ENCODE measurements at places on chromosomes 7 and 10.

- DNase-seq, result peak; percentile 89
Measured at GRCh38 chr10:71773221-71773971, at the start of gene VSIR. VSIR (minus strand) TSS chr10:71773520; CDS start chr10:71773439, 81 bp downstream.

GRCh38 chr10:77887631-77888355 lies 38.8 kb downstream of the DLG5 start:
- DNase-seq, result peak; percentile 67

DNA sequence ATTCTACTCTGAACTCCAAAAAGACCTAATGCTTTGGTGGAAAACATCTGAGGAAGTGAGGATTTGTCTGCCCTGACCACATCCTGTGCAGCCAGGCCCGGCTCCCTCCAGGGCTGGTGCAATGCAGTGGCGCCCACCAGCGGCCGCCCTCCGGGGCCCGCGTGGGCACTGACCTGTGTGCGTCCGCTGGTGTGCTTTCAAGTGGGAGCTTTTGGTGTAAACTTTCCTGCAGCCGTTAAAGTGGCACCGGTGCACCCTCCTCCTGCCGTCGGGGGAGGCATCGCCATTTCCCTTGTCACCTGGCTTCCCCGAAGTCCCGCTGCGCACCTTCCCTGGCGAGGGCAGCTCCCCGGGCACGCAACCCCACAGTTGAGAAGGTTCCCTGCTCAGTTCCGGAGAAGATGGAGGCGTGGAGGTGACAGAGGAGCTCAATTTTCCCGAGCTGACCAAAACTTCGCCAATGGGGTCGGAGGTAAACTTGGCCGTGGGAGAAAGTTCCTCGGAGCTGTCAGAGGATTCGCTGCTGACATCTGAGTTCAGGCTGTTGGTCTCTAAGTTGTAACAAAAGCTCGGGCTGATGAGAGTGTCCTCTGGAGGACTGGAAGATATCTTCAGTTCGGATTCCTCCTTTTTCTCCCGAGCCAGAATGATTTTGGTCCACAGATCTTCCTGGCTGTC lies 3.4 kb downstream of the KLF6 start:
- DNase-seq, result no peak

GRCh38 chr7:137657476-137658189 lies 189.1 kb downstream of the DGKI start:
- DNase-seq, result peak; percentile 14

- no peak for DNase-seq
Measured at GRCh38 chr7:98864731-98865453, 4.9 kb downstream of the TMEM130 start.

GRCh38 chr7:157301610-157302120 lies 35.1 kb upstream of the DNAJB6 start:
- no peak for DNase-seq

GRCh38 chr7:95471071-95471470 lies 14.7 kb upstream of the ASB4 start:
- peak; percentile 29 for DNase-seq

GRCh38 chr7:104986628-104987259 lies 27.3 kb upstream of the KMT2E start:
- no peak for DNase-seq

GRCh38 chr7:151493083-151493482 lies 26.6 kb downstream of the RHEB start:
- no peak for DNase-seq

GRCh38 chr10:104546756-104547155 lies 94.3 kb upstream of the SORCS3 start:
- DNase-seq, result no peak

- no peak for DNase-seq
Measured at GRCh38 chr7:25075459-25075858, 49.6 kb downstream of the CYCS start.

DNA sequence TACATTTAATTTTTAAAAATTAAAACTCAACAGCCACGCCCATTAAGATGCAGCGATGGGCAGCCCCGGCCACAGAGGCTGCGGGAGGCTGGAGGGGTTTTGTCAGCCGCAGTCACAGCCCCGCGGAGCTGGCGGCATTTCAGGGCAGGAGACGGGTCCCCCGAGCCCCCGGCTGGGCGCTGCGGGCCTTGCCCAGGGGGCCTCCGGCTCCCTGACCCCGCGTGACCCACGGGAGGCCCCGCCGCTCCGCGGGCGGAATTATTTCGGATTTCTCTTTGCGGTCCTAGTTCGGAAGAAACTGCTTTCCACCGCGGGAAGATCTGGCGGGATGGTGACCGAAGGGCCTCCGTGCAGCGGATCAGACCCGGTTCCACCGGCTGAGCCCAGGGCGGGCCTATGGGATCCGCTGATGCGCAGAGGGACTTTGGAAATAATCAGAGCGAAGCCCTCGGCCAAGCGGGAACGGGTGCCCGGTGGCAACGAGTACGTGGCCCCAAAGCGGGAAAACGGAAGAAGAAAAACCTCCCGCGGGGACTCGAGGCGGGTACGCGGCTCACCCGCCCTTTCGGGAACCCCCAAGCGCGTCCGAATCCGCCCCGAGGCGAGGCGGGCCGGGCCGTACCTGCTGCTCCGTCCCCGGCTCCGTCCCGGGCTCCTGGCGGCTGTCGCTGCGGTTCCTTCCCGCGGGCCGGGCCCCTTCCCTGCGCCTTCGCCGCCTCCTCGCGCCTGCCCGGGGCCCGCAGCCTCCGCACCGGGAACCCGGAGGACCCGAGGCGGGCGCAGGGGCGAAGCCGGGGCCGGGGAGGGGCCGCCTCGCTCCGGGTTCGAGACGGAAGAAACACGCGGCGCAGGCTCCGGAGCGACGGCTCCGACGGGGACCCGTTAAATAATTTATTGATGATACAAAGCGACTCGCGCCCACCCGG lies 1.7 kb downstream of the NKX6-2 start:
- DNase-seq, result peak; percentile 79

GRCh38 chr7:24917510-24918239 lies 62.3 kb downstream of the OSBPL3 start:
- no peak for DNase-seq

- DNase-seq, result no peak
Measured at GRCh38 chr10:63522277-63522687, 1.1 kb downstream of the REEP3 start.

DNA sequence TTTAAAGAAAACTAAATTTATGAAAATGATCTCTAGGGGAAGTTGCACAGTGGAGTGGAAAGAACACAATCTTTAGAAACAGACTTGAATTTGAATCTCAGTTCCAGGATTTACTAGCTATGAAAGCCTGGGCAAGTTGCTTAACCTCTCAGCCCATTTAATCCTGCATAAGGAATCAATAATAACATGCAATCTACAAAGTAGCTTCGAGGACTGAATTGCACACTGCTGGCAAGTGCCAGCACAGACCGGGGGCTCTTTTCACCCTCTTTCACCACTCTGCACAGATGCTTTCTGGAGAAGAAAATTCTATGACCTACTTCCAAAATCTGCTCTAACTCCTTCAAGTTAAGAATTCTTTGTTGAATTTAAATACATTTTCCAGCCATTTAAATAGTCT lies 63.4 kb upstream of the ANK3 start:
- no peak for DNase-seq

DNA sequence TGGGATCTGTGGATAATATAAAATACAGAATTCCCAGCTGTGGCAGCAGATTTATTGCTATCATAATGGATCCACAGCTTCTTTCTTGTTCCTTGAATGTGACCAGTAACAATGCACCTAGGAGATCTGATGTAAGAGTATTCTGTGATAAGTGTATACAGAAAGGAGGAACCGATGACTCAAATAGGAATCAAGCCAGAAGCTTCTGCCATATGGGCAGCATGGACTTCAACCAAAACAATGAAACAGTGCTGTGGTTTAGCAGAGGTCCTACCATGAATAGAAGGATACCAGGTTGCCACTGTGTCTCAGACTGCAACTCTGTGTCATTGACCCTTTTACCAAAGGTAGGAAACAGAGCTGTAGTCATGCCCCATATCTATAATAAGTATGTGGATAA lies 81.8 kb downstream of the PTPRZ1 start:
- DNase-seq, result no peak

GRCh38 chr7:22723181-22723601 lies 3.8 kb upstream of the IL6 start:
- DNase-seq, result no peak

DNA sequence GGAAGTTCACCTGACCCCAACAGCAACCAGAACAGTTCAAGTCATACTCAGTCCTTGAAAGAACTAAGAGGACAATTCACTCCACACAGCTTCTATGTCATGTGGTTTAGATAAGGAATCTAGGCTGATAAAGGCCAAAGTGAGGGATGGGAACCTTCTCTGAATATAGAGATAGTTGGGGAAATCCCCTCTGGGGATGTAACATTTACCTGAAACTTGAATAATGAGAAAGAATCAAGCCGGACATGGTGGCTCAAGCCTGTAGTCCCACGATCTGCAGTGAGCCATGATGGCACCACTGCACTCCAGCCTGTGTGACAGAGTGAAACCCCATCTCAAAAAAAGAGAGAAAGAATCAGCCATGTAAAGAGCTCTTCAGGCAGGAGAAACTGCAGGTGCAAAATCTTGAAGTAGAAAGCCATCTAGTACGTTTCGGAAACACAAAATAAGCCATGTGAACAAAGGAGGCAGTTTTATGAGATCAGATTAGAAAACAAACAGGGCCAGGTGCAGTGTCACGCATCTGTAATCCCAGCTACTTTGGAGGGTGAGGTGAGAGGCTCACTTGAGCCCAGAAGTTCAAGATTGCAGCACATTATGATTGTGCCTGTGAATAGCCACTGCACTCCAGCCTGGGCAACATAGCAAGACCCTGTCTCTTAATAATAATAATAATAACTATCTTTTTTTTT lies 4.5 kb upstream of the DNMBP start:
- no peak for DNase-seq

- DNase-seq, result peak; percentile 78
Measured at GRCh38 chr10:69801434-69802315, at the start of gene COL13A1. COL13A1 (plus strand) TSS chr10:69801906; CDS start chr10:69802424, 518 bp downstream.

GRCh38 chr10:62068464-62068863 lies 167.0 kb downstream of the ARID5B start:
- no peak for DNase-seq

- no peak for DNase-seq
Measured at GRCh38 chr10:110529596-110530011, 31.9 kb downstream of the DUSP5 start.

DNA sequence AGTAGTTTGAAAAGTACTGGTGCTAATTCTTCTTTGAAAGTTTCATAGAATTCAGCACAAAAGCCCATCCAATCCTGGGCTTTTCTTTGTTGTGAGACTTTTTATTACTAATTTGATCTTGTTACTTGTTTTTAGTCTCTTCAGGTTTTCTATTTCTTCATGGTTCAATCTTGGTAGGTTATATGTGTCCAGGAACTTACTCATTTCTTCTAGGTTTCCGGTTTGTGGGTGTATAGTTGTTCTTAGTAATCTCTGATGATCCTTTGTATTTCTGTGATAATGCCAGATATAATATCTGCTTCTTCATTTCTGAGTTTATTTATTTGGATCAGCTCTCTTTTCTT lies 147.5 kb downstream of the RTKN2 start:
- DNase-seq, result no peak

DNA sequence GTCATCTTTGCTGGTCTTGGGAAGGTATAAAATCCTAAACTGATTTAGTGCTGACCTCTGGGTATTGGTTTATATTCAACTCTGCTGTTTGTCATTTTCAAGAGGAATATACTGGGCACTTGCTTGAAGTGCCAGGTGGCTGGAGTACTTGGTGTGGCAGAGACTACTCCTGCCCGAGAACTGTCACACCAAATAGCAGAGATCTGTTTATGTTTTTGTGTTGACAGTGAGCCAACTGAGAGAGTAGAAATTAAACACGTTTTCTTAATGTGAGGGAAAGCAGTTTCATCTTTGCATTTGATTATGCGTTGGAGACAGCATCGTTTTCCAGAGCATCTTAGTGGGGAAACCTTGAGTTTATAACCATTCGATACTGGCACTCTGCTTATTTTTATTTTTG lies 174.4 kb downstream of the CDCA7L start:
- DNase-seq, result no peak

GRCh38 chr10:17203416-17203815 lies 1.9 kb upstream of the TRDMT1 start:
- no peak for DNase-seq

- peak; percentile 63 for DNase-seq
Measured at GRCh38 chr10:121734589-121735045, 136.4 kb upstream of the FGFR2 start.

DNA sequence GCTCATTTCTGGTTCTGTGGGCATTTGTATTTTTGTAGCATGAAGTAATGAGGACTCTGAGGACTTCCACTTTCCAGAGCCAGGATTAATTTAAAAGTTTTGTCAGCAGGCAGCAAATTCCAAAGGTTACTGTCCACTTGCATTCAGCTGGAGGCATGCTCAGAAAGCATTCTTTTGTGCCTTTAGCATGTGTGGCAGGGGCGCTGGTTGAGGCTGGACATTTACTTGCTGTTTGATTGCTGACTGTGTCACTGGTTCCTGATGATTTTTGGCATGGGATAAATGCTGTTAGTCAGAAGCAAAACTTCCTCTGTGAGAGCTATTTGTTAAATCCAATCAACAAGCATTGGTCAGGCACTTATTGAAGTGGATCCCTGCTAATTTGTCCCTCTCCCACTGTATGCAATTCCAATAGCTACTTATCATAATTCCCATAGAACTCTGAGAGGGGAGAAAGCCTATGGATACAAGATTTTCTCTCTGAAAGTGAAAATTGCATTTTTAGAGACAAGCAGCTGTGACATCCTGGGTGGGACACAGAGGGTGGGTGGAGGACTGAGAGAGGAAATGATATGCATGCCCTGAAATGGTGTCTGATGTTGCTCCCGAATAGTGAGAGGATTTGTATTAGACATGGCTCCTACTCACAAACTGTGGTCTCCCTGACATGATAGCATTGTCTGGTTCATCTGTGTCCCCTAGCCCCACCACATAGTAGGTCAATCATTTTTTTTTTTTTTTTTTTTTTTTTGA lies 161.2 kb upstream of the WDR11 start:
- DNase-seq, result no peak

DNA sequence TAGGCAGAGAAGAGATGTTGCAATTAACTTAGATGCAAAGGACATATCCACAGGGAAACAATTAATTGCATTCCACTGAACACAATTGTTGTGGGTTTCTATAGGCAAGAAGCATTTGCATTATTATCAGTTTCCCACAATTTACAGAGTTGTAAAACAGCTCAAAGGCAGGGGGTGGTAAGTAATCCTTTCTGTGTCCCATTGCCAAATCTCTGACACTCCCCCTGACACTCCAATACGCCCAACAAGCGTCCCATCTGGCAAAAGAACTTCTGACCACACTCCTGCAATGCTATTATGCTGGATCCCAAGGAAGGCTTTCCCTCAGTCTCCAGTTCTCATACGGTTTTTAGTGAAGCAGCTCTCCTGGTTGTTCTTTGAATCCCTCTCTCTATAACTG lies 179.8 kb downstream of the CXCL12 start:
- DNase-seq, result no peak

DNA sequence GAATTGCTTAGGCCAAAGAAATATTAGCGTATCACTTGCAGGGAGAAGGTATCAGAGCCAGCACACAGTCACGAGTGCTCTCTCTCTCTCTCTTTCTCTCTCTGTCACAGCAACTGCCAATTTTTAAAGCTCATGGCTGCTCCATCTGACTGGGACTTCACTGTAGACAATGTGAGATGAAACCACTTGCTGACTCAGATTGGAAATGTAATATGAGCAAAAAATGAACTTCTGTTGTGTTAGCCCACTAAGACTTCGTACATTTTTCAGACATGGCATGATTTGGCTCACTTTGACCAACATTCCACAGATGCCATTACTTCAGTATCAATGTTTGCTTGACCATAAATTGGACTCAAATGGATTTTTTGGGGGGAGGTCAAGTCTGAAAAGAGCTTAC lies 68.1 kb downstream of the DGKB start:
- DNase-seq, result no peak

All from retina (tissue), 1 donor.